ENCODE measurements at places on chromosomes 12 and 14.
A peak's percentile ranks its signal among the peaks of the same experiment; 100 is the strongest.

GRCh38 chr12:131929581-131930456 lies 743 bp downstream of the PUS1 start:
- no peak for DNase-seq

GRCh38 chr12:54421175-54421878 lies 2.3 kb upstream of the ITGA5 start:
- no peak for DNase-seq

- DNase-seq, result no peak
Measured at GRCh38 chr14:70011708-70012107, 132.5 kb downstream of the SMOC1 start.

GRCh38 chr12:28050606-28051005 lies 78.1 kb upstream of the PTHLH start:
- no peak for DNase-seq

- peak; percentile 93 for DNase-seq
Measured at GRCh38 chr12:4030929-4031702, 157.9 kb upstream of the PARP11 start.

GRCh38 chr14:72810201-72810600 lies 83.7 kb downstream of the DPF3 start:
- no peak for DNase-seq

DNA sequence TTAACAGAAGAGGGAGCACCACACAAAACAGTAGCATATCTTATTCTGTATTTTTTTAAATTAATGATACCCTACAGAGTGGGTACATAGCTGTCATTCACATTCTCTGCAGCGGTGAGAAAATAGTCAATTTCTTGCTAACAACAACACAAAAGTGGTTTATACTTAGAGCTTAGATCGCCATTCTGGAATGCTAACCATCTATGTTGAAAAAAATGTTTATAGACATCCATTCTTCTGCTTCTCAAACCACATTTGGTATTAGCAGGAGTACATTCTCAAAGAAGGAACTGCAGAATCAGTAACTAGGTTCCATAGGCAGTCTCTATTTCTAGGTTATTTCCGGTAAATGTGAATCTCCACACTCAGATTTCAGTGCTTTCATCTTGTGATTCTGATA lies 185.9 kb downstream of the PPFIA2 start:
- no peak for DNase-seq

DNA sequence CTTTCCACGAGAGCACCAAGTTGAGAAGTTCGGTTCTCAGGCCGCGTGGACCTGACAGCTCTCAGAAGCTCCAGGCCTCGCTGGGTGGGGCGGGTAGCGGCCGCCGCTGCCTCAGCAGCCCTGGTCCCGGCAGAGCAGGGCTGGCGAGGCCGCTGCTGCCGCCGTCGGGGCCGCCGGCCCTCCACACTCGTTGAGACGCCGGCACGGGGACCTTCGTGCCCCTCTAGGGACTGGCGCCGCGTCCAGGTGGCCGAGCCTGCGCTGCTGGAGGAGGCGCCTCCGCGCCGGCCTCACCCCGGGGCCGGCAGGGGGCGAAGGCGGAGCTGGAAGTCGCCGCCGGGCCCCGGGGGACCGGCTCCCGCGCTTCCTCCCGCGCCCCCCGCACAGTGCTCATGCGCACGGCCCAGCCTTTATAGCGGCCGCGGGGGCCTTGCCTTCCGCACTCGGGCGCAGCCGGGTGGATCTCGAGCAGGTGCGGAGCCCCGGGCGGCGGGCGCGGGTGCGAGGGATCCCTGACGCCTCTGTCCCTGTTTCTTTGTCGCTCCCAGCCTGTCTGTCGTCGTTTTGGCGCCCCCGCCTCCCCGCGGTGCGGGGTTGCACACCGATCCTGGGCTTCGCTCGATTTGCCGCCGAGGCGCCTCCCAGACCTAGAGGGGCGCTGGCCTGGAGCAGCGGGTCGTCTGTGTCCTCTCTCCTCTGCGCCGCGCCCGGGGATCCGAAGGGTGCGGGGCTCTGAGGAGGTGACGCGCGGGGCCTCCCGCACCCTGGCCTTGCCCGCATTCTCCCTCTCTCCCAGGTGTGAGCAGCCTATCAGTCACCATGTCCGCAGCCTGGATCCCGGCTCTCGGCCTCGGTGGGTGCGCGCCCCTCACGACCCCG lies at the start of gene COCH:
COCH (plus strand) TSS at position 440 of the 879 bp plus-strand sequence; CDS start at position 820, 380 bp downstream.
- DNase-seq, result no peak

DNA sequence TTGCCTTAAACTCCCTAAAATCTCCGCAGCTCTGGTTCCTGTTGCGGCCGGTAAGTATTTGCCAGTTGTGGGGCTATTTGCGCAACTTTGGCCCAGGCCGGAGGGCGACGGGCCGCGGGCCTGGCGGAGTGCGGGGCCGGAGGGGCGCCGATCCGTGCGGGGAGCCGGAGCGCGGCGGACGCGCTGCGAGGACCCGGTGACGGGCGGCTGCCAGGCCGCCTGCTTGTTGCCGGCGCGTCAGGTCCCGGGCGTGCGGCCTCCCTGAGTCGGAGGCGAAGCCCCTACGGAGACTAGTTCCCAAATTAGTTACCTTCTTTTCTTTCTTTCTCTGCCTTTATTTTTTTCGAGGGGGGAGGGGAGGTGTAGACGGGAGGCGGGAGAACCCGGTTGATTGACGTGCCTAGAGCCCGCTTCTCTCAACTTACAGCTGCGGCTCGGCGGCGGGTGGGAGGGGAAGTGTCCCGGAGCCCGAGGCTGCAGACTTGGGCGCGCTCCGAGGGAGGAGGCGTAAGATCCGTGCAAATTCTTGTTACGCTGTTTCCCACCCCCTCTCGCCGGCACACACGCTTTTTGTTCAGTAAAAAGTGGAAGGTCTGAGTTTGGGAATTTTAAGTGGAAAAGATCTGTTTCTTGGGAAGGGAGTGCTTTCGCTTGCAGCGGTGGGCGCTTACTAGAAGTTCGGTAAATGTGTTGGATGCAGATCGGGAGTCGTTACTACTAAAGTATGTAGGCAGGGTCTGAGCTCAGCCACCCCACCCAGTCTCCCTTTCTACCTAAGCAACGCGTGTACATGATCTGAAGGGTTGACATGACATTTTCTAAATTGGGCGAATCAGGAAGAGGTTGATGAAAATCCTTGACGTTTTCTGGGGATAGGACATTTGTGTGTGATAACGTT lies 576 bp downstream of the ZBTB1 start:
- peak; percentile 45 for DNase-seq

GRCh38 chr12:49279706-49280159 lies 14.9 kb downstream of the TUBA1C start:
- DNase-seq, result no peak

- DNase-seq, result no peak
Measured at GRCh38 chr14:101333335-101334280, 227.7 kb upstream of the DIO3 start.

DNA sequence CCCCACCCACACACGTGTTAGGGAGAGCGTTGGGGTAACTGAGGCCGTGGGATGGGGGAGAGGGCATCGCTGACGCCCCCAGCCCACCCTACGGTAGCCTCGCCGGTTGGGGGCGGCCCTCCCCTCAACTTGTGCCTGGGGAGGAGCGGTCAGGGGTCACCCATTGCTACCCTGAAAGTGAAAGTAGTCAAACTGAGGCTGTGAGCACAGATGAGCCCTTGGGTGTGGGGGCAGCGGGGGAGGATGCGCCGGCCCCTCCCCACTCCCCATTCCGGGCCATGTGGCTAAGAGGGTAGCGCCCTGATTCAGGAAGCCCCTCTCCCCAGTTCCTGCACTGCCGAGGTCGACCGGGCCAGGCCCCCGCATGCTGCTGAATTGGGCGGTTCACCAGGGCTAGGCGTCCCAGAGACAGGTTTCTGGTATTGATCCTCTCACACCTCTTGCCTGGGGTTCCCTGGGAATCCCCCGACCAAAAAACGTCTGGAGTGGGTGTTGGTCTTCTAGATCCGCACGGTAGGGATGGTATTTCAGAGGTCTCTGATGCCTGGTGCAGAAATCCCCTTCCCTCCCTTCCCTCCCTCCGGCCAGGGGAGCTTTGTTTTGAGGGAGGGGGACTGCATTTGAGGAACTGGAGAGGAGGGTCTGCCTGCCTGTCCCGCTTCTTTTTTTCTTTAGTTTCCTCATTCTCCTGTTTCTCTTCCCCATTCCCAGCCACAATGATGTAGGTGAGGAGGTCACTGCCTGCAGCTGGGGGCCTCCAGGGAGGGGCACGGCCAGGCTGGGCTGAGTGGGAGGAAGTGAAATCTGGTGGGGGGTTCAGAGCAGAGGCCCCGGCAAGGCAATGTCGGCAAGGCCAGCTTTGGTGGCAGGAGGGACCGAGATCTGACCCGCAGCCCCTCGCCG lies 1.0 kb downstream of the SH2B3 start:
- no peak for DNase-seq

DNA sequence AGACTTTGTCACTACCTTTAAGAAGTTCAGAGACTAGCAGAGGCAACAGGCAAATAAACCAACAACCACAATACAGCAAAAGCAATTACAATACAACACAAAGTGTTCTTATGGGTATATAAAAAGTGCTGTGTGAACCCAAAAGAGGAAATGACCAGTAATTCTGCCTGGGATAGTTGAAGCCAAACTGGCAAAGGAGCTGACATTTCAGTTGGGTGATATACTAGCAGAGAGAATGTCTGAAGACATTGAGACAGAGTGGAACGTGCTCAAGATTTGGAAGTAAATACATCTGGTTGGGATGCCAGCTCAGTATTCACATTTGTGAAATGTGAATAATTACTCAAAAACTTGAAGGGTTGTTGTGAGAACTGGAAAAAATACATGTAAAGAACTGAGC lies 80.6 kb upstream of the GTF2A1 start:
- no peak for DNase-seq

GRCh38 chr14:92005019-92005418 lies 34.8 kb downstream of the TRIP11 start:
- DNase-seq, result no peak

GRCh38 chr12:26938701-26939062 lies 412 bp downstream of the FGFR1OP2 start:
- no peak for DNase-seq

- no peak for DNase-seq
Measured at GRCh38 chr12:54337280-54337842, 12.4 kb downstream of the COPZ1 start.

- no peak for DNase-seq
Measured at GRCh38 chr12:56375598-56376434, 13.2 kb upstream of the APOF start.

GRCh38 chr12:72723732-72724131 lies 451.6 kb downstream of the TRHDE start:
- no peak for DNase-seq

DNA sequence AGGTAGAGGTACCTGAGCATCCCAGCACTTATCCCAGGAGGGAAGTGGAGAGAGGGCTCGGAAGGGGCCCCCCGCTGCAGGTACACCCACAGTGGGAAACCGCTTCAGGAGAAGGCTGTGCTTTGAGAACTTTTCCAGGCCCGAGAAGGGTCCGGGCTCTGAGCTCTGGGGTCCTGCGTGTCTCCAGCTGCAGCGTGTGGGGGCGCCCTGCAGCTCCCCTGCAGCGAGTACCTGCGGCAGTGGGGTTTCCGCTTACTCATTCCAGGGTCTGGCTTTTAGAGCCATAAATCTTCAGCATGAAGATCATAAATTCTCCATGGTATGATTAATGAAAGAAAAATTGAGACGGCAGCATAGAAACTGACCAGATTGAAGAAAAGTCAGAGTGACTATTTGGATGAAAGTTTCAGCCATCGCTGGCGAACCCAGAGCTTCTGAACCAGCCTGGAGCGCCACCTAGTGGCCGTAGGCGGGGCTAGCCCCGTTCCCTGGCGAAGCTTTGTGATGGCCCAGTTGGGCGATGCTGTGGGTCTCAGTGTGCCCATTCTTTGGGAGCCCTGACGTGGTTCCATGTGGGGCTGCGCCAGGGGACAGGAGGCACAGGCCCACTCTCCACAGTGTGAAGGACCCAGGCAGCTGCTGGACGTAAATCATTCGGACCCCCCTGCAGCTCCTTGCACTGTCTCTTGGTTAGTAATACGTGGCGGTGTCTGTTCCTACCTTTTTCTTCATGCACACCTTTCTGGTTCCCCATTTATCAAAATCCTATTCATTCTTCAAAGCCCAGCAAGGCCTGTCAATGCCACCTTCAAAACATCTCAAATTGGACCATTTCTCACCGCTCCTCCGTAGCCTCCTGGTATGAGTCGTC lies 198.2 kb downstream of the TSPAN9 start:
- DNase-seq, result no peak

- DNase-seq, result no peak
Measured at GRCh38 chr12:128871516-128871892, 18.2 kb downstream of the GLT1D1 start.

DNA sequence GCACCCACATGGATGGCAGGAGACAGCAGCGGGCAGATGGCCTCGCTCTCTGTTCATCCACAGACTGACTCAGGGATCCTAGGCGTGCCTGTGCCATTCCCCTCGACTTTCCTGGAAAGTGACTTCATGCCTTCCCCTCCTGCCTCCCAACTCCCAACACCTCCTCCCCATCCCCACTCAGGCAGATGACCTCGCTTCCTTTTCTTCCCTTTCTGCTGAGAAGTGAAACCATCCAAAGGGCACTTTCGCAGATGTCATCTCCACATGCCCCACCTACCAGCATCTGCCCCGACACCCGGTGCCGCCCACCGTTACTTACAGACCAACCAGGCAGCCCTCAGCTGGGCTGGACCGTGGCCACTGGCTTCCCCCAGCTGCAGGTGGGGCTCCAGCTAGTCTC lies 29.6 kb downstream of the BEGAIN start:
- no peak for DNase-seq

GRCh38 chr14:41668356-41668755 lies 61.7 kb downstream of the LRFN5 start:
- no peak for DNase-seq

DNA sequence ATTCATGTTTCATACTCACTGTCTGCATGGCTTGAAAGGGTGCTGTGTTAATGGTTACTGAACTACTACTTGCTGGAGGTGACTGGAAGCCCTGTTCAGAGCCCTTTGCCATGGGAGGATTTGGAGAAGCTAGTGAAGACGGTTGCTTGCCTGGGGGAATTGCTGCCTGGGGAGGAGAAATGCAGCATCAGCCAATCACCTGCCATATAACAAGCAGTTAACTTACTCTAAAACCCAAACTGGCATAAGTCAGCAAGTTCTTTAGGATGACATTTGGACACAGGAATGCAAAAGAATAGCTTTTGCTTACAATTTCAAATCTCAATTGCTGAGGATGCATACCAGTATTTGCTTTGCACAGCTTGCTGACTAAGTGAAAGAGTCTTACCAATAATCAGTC lies 23.4 kb upstream of the IPO8 start:
- peak; percentile 65 for DNase-seq
